Left ventricle myocardium superior (tissue), 1 donor: ENCODE measurements at places on chromosomes 4 and X.
A peak's percentile ranks its signal among the peaks of the same experiment; 100 is the strongest.

DNA sequence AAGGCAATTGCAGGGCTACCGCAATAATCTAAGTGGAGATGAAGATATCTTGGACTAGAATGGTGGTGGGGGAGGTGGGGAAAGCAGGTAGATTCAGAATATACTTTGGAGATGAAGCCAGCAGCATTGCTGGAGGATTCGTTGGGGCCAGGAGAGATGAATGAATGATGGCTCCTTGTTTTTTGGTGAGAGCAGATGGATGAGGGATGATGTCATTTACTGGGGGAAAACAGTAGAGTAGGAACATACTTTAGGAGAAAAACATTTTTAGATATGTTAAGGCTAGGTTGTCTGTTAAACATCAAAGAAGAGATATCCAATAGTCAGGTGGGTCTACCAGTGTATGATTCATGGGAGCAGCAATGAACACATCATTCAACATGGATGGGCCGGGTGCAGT is 5.8 kb downstream of the CCDC110 start:
- DNase-seq, result no peak

DNA sequence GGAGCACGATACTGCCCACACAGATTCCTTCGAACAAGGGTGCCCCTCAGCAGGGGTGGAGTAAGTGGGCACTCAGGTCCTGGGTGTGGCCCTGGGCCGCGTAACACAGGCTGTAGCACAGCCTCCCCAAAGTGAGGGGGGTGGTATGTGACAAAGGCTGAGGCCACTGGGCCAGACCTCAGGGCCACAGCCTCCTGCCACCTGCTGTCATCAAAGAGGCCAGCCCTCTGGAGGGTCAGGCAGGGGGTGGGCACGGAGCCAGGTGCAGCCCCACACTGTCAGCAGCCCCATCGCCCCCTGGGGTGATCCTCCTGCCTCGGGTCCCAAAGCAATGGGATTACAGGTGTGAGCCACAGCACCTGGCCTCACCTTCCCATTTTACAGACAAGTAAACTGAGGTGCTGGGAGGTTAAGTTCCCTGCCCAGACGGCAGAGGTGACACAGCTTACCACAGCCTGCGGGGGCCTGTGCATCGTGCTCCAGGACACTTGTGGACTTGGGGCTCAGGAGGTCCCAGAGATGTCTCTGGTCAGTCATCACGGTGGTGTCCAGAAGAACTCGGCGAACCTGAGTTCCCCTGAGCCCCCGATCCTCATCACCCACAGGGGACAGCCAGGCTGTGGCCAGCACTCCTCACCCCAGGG is 27.5 kb upstream of the MXD4 start:
- DNase-seq, result peak; percentile 21

DNA sequence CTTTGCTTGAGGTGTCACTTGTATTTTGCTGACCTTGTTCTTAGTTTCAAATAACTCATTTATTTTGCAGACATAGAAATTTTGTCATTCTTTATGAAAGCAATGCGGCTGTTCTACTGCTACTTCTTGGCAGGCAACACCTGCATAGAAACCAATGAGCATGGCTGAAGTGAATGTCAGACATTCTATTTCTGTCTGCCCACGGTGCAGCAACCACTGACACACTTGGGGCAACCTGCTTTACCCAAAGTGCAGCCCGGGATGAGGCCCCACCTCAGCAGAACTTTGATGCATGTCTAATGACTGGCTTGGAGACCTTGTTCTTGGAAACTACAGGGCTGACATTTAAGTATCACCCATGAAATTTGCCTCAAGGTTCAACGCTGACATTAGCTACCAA is 93.6 kb downstream of the RBM47 start:
- DNase-seq, result no peak

DNA sequence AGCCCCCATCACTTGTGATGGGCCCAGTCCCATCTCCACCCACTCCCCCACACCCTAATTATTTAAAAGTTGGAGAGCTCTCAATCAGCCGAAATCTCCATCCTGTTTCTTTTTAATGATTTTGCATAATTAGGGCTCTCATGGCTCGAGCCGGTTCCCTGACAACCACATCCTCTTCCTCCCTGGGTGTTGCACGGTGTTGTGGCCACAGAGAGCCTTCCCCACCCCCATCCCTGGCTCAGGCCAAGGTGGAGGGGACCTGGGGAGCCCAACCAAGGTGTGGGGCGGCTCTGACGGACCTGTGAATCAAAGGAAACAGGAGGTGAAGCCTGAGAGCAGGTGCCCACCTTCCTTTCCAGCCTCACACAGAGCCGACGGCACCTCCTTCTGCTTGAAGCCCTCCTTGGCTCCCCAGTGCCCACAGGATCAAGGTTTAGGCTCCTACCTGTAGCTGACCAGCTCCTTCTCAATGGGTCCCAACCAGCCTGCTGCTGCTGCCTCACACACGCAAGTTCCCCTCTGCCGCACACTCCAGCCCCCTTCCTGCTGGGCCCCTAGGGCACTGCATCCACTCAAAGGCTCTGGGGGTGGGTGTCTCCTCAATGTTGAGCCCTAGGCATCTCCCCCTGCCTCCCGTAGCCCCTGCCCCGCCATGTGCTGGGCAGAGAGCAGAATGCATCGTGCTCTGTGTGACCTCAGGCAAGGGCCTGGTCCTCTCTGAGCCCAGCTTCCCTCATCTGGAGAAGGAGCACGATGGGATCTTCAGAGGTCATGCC is 68.7 kb downstream of the WFS1 start:
- DNase-seq, result no peak

GRCh38 chr4:185651137-185651677 is 115.9 kb upstream of the PDLIM3 start:
- no peak for DNase-seq
